ENCODE measurements at places on chromosomes 1 and 21. TPM values are rescaled to one million over a fixed set of nuclear protein-coding genes. Genes with fewer than 3 reads are reported as not detected.

Gene SLC44A5
- 0.04 TPM for total RNA-seq

Gene VWA5B1
- not detected for total RNA-seq

Gene GNAT2
- total RNA-seq = 0.08 TPM

Gene LIN28A
- total RNA-seq = not detected

Gene CACNA1S
- total RNA-seq = not detected

Gene RBM11
- not detected for total RNA-seq

Gene ADAM30
- not detected for total RNA-seq

Gene IGSF9
- total RNA-seq = 0.14 TPM

Gene ORC1
- 23.7 TPM for total RNA-seq

Gene AIDA
- total RNA-seq = 72.9 TPM

Gene GPATCH3
- 11.6 TPM for total RNA-seq

Gene HOOK1
- 0.12 TPM for total RNA-seq

Gene LCE3E
- total RNA-seq = not detected

Gene CNIH3
- total RNA-seq = 0.34 TPM

Gene LCE1B
- not detected for total RNA-seq

Gene ITPKB
- 3.1 TPM for total RNA-seq

Gene RHD
- total RNA-seq = not detected

Gene CSTB
- 96.0 TPM for total RNA-seq

Gene BNIPL
- 0.17 TPM for total RNA-seq

Gene SYTL1
- 0.50 TPM for total RNA-seq

Gene KANK4
- total RNA-seq = 0.40 TPM

Gene OR2AK2
- not detected for total RNA-seq

Gene UMODL1
- total RNA-seq = not detected

Gene GJA9
- 0.05 TPM for total RNA-seq

Gene FCN3
- not detected for total RNA-seq

Gene OR2L5
- not detected for total RNA-seq

Gene KRTAP7-1
- not detected for total RNA-seq

Gene HTR6
- 0.19 TPM for total RNA-seq

Gene GPR52
- not detected for total RNA-seq

Gene SLC44A3
- 1.8 TPM for total RNA-seq

Gene RABGGTB
- total RNA-seq = 61.1 TPM

Gene KLHDC8A
- 0.74 TPM for total RNA-seq

Gene TNFRSF9
- total RNA-seq = 3.7 TPM

Gene SYT11
- total RNA-seq = 1.3 TPM

Gene LIPI
- total RNA-seq = not detected

Gene OPTC
- not detected for total RNA-seq

Gene OR14K1
- not detected for total RNA-seq

Gene C8A
- not detected for total RNA-seq

Gene OSBPL9
- total RNA-seq = 41.1 TPM

Gene KIF21B
- 2.1 TPM for total RNA-seq

Gene EMC1
- 39.4 TPM for total RNA-seq

Gene PSEN2
- total RNA-seq = 30.2 TPM

Gene PTGS2
- total RNA-seq = 5.1 TPM
